Fibroblast of upper back skin (primary cell): ENCODE measurements at places on chromosomes 3 and 15.

DNA sequence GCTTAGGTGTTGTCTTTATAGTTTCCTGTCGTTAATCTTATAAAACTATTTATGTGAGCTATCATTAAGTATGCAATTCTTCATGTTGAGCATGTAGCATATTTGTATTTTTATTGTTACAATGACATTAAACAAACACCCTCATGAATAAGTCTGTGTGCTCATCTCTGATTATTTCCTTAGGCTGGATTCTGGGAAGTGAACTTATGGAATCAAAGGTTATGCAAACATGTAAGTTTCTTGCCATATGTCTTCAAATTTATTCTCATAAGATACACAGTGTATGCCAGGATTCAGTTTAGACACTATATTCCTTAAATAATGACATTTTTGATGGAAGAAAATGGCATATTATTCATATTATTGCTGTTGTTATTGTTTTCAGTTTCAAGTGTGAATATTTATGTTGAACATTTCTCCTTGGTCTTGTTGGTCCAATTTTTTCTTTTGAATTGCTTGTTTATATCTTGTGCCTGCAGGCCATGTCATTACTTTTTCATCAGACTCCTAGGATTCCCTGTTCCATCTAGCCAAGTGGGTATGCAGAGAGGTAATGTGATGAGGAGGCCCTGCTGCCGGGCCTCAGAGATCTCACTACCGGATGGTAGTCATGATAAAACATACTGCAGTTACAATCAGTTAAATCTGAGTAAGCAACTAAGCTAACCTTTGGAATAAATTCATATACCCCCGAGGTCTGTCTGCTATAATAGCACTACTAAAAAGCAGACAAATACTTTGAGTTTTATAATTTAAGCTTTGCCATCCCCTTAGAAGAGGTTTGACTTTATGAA is 684.3 kb upstream of the SGO1 start:
- no peak for DNase-seq

- DNase-seq, result no peak
These were observed 392.6 kb upstream of the NAALADL2 start for GRCh38 chr3:174466471-174467054.

- no peak for DNase-seq
These were observed 99.6 kb upstream of the PRR23E start for GRCh38 chr3:127093312-127093711.

DNA sequence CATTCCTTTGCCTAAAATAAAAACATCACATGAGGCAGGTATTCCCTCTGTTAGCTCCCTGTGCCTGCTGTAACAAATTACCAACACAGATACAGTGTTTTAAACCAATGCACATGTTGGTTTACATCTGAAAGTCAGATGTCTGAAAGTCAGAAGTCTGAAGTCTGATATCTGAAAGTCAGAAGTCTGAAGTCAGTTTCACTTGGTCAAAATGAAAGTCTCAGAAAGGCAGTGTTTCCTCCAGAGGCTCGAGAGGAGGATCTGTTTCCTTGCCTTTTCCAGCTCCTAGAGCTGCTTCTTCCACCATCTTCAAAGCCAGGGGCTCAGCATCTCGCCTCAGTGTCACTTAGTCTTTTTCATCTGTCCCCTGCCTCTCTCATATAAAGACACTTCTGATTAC is 22.0 kb downstream of the SST start:
- no peak for DNase-seq

DNA sequence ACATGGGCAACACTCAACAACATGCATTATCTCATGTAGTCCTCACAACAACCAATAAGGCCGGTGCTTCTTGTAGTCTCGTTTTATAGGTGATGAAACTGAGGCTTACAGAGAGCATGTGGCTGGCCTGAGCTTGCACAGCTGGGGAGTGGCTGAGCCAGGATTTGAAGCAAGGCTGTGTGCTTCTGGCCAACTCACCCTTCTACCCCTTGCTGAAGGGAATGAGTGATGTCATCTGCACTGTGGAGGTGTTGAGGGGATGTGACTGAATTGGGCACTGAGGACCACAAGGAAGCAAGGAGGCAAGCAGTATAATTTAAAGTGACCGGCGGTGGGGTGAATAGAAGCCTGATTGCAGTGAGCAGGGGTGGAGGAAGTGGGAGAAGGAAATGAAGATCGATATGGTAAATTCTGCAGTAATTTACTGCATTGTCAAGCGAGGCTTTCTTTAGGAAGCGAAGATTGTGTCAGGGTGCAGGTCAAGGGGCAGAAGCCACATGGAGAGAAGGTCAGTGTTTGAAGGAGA is 62.3 kb downstream of the MINAR1 start:
- no peak for DNase-seq
